ENCODE measurements at places on chromosomes 3 and 15.

- no peak for DNase-seq
Measured at GRCh38 chr15:93372865-93373223, 283.8 kb upstream of the RGMA start.

DNA sequence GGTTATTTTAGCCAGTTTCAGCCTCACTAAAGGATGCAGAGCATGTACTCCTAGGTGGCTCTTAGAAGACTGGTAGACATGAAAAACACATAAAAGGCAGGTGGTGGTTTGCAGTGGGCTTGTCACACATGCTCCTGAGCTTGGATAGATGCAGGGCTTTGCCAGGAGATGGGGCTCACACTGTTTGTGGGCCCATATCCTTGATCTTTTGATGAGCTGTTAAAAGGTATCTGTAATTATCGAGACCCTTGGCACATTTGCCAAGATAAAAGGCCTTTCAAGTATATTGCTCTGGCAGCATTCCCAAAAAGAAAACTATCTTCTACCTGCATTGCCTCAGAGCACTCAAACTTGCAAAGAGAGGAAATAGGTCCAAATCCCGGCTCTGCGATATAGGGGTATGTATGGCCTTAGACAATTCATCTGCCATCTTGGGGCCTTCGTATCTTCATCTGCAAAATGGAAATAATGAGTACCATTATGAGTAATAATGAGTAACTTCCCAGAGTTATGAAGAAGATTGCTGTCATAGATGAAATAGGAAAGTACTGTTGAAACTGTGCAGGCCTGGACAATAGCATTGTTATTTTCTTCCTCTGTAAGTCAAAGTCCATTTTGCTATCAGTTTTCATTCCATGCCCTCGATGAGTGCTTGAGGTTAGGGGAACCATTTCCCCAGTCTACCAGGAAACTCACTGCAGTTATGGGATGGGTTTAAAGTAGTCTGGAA, 172.7 kb downstream of the SYNPR start:
- DNase-seq = no peak

DNA sequence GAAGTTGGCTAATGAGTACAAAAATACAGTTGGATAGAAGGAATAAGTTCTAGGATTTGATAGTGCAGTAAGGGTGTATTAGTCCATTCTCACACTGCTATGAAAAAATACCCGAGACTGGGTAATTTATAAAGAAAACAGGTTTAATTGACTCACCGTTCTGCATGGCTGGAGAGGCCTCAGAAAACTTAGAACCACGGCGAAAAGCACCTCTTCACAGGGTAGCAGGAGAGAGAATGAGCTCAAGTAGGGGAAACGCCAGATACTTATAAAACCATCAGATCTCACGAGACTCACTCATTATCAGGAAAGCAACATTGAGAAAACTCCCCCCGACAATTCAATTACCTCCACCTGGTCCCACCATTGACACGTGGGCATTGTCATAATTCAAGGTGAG, 483.3 kb downstream of the TUSC7 start:
- no peak for DNase-seq

DNA sequence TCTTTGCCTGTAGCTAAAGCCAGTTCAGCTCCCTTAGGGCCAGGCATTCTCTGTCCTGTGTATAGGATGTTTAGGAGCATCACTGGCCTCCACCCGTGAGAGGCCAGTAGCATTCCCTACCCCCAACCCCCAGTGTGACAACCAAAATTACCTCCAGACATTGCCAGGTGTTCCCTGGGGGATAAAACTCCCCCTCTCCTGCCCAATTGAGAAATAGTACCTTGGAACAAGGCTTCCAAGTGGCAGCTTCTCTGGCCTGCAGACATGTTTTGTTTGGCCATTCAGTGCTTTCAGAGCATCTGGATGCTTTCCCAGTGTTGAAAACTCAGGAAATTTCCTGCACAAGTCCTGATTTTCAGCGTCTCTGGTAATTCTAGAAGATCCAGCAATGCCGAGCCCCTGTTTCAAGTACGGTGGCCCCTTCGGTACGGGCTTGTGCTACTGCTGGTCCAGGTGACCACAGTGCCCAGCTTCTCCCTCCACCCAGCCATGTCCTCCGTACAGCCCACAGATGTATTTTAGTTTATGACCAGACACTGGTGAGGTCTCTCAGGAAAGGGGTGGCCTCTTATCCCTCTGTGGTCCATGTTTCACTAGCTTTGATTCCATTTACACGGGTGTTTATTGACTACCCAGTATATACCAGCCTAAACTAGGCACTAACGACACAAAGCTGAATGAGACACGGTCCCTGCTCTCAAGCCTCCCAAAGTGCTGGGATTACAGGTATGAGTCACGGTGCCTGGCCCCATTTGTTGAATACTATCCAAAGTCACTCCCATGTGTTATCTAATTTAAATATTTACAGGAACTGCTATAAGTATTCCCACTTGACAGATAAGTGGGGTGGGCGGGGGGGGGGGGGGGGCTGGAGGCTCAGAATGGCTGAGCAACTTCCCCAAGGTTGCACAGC, 125.4 kb upstream of the RAD18 start:
- peak; percentile 23 for DNase-seq

DNA sequence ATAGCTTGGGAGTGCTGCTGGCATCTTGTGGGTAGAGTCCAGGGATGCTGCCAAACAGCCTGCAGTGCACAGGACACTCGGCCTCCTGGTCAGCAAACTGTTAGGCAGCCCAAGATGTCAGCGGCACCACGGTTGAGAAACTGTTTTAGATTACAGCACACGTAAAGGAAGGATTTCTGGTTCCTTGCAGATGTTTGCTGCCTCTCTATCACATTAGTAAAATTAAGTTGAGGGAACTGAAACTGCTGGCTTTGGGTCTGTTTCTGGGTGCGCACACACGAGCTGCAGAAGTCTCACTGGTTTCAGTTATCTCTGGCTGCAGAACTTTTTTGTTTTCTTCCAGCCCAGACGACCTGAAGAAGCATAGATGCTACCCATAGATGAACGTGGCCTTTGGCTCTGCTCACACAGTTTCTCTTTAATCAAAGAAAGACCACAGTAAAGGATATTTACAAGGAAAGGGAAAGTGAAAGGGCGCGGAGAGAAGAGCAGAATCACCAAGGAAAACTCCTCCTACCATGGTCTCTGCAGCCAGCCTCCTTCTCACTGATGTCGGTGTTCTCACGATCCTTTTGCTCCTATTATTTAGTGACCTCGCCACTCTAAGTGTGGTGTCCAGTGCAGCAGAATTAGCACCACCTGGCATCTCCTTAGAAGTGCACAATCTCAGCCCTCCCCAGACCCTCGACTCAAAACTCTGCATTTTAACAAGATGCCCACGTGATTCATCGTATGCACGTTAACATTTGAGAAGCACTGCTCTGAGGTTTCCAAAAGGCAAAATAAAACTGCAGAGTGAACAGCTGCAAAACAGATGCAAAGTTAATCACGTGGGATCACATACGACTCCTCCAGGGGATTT, 50.6 kb upstream of the AKAP13 start:
- no peak for DNase-seq

DNA sequence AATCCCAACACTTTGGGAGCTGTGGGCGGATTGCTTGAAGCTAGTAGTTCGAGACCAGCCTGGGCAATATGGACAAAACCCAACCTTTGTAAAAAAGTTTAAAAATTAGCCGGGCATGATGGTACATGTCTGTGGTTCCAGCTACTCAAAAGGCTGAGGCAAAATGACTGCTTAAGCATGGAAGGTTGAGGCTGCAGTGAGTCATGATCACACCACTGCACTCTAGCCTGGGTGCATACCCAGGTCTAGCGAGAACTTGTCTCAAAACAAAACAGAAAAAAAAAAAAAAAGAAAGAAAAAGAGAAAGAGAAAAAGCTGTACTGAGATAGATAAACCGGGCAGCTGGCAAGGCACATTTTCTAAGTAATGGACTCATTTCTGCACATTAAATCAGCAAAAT, 10.6 kb downstream of the ARPP19 start:
- DNase-seq = peak; percentile 5

DNA sequence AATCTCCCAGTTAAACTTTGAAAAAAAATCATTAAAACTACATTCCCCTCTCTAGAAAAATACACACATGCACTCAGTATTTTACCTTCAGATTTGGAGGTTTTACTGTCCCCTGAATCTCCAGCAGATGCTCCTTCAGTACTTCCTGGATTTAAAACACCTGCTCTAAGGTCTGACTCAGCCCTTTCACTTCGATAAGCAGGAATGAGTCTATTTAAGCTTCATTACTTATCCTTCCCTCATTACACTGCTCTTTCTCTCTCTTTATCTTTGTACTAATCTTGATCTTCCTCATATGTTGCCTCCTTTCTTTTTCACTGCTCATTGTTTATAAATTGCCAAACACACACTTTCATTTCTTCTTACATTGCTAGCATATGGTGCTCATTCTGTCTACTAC, 443.9 kb downstream of the DIPK2A start:
- no peak for DNase-seq

DNA sequence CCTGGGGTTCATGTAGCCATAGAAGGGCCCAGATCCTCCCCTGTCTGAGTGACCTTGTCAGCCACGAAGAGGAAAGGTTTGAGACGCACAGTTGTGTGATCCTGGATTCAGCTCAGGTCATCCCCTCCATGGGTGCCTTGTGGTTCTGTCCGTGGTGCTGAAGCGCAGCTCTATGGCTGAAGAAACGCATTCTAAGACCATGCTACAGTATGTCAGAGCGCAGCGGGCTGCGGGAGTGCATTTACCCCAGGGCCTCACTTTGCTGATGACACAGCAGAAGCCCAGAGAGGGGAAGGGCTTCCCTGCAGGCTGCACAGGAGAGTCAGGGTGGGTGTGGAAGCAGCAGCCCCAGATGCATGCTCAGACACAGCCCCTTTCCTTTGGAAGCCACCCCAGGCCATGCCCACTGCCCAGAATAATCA, 68.8 kb upstream of the IQSEC1 start:
- DNase-seq = no peak

DNA sequence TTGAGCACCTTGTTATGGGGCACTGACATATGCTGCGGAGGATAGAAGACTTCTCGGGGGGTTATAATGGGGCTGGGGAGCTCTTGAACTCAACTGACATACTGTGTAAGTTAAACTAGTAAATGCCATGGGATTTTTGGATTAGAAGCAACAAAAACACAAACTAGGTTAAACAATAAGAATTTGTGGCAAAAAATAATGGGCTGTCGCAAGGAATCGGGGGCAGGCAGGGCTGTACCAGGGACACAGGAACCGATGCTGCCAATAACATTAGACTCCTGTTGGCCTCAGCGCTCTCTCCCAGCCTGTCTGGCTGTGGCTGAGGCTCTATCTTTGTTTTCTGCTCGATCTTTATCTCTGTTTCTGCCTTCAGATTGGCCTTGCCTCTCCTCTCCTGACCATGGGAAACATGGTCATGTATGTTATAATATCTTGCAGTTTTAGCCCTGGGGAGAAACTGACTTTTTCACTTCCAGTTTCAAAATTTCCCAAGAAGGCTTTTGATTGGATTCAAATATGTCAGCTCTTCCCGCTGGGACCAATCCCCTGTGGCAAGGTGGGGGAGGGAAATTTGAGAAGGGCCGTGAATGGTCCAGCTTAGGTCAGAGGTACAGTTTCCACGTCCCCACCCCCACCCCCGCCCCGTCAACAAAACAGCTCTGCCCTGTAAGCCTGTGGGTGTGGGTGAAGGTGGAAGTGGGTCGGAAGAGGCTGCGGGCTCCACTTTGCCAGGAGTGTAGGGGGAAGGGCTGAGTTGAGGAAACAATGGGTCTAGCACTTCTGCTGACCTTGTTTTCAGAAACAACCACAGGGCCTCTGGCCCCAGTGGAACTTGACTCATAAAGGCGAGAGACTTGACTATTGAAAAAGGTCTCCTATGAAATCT, 161.1 kb upstream of the TBL1XR1 start:
- DNase-seq = peak; percentile 50

- no peak for DNase-seq
Measured at GRCh38 chr3:190038050-190038933, 82.4 kb downstream of the P3H2 start.

- DNase-seq = no peak
Measured at GRCh38 chr3:154898443-154898842, 181.7 kb upstream of the MME start.

- peak; percentile 12 for DNase-seq
Measured at GRCh38 chr3:86990734-86991481, at the start of gene VGLL3. VGLL3 (minus strand) TSS chr3:86991149; CDS start chr3:86990743, 406 bp downstream.

DNA sequence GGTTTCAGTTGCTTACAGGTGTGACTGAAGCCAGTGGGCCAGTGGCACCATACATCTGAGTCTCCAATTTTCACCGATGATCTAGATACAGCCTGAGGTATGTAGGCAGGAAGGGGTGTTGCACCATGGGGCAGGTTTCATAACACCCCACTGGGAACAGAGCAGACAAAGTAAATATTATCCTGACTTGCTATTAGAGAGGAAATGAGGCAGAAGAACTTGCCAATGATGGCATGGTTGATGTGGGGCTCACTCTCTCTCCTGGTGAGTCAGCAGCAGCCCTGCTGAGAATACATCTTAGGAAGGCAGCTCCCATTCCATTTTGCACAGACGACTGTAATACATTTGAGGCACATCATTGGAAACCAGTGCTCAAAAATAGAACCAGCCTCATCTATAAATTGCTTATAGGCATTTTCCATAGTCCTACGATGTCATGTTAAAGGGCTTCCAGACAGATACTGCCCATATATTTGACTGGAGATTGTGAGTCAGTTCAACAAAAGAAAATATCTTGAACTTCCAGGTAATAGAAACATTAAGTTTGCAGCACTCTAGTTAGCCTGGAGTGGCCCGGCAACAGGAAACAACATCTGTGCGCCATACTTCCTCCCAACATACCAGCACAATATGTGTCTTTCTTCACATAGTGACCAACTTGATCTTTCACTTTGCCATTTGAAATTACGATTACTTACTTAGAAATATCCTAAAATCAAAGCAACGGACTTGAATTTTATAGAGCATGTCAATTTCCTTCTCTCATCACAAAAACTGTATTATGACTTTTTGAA, 175.5 kb downstream of the NECTIN3 start:
- DNase-seq = no peak

DNA sequence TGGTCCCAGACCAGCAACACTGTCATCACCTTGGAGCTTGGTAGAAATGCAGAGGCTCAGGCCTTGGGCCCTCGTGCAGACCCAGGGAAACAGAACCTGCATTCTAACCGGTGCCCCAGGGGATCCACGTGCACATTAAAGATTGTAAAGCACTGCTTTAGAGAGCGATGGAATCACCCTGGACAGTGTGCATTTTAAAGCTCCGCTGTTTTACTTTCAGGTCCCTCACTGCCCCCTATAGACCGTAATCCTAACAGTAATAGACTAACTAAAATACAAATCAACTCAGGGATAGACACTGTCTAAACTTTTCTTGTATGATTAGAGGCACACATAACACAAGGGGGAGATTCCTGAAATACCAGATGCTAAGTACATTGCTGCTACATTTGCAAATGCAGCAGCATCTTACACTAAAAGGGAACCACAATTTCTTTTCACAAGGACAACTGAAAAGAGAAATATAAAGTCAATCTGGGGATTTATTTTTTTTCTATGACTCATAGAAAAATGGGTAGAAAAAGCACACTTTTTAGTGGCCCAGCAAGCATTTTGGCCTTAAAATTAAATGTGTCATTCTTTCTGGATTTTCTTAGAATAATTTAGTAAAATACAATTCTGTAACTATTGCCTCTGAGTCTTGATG, 10.5 kb upstream of the SH3GL3 start:
- DNase-seq = no peak

GRCh38 chr3:99850608-99851007, 32.9 kb downstream of the CMSS1 start:
- no peak for DNase-seq

All from nucleus accumbens (tissue), 56 donors.